Fibroblast of skin of scalp (primary cell): ENCODE measurements at places on chromosomes 11 and 22.

- DNase-seq: peak; percentile 21
Observed at GRCh38 chr11:69293087-69293486, 868 bp upstream of the MYEOV start.

GRCh38 chr22:19519041-19519926, 4.9 kb downstream of the CLDN5 start:
- no peak for DNase-seq

GRCh38 chr11:117929142-117929915, at the start of gene TMPRSS13:
Gene TMPRSS13, minus strand, starts transcription at chr11:117929402. Its CDS starts 95 bp downstream, at chr11:117929307.
- no peak for DNase-seq

- DNase-seq: no peak
Observed at GRCh38 chr11:64874308-64875240, 3.8 kb downstream of the EHD1 start.

DNA sequence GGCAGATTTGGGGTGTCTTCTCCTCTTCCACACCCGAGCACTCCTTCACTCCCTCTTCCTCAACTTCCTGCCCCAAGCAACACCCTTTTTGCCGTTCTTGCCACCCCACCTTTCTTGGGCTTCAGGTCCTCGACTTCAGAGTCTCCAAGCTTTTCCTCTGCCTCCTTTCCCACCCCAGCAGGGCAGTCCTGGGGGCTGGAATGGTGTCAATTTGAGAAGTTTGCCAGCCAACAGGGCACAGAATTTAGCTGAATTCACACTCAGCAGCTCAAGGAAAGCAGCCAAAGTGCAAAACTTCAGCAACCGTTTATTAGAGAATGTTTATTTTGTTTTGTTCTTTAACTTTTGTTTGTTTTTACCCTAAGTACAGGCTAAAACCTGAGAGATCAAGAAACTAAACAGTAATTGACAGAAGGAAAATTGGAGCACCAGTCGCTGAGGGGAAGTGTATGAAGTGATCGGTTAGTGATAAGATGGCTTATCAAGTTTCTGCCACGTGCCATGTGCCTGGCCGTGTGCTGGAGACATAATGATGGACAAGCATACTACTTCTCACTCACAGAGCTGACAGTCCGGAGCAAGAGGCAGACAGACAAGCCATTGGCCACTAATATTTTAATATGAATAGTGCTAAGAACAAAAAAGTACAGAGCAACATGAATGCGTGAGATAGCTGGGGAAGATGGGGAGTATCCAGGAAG, 44.4 kb downstream of the AHNAK start:
- no peak for DNase-seq

DNA sequence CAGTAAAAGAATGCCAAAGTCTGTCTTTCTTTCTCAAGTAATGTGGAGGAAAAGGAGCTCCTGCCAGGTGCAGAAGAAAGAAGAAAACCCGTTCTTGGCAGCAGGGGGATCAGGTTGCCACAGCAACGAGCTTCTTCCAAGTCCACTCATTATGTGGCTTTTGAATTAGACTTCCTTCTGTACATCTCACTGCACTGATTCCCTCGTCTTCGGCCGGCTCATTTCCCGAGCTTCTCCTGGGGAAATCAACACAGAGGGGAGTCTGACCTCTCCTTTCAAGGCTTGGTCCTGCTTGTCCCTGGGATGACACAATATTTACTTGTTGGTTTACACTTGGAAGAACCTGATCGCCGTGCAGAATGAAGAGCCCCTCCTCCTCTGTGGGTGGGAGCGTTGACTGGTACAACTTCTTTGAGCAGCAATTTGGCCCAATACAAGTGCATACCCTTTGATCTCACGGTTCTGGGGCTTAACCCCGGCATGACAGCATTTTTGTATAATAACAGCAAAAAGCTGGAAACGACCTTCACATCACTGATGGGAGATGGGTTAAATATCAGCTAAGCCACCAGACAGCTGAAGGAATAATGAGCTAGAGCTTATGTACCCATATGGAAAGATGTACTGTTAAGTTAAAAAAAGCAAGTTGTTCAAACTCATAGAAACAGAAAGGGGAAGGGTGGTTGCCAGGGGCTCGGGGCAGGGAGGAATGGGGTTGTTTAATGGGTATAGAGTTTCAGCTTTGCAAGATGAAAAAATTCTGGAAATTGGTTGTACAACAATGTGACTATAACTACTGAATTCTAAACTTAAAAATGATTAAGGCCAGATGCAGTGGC, 35.4 kb downstream of the MCHR1 start:
- no peak for DNase-seq
